ENCODE measurements at places on chromosomes 4 and X. TPM values are rescaled to one million over a fixed set of nuclear protein-coding genes. Genes with fewer than 3 reads are reported as not detected.

DNA sequence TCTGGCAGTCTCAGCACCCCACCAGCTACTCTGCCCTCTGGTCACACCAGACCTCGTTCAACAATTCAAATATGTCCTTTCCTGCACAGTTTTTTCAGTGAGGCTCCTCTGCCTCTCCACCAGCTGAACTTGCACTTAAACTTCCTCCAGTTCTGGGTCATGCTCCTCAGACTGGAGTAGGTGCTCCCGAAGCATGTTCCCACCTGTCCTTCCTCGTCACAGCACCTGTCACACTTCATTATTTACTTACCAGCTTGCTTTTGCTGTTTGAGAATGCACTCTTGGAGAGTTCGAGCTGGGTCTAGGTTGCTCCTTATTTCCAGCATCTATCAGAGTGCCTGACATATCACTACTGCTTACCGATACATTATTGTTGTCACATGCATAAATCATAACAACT is 144.8 kb upstream of the TTC29 start:
- DNase-seq = no peak

DNA sequence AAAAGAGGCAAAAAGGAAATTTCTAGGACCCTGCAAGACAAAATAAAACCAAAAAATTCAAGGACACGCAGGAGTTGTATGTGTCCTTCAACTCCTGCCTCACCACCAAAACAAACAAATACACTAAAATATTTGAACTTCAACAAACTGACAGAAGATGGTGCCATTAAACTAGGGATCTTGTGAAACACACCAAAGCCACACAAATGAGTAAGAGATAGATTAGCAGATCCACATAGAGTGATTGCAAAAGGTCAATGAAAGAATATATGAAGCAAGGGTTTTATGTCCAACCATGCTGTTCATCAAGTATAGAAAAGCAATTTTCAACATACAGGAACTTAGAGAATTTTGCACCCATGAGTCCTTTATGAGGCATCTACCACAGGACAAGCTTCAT is 40.1 kb upstream of the SCML1 start:
- no peak for DNase-seq

MAGEB10 gene
- not detected for total RNA-seq

DNA sequence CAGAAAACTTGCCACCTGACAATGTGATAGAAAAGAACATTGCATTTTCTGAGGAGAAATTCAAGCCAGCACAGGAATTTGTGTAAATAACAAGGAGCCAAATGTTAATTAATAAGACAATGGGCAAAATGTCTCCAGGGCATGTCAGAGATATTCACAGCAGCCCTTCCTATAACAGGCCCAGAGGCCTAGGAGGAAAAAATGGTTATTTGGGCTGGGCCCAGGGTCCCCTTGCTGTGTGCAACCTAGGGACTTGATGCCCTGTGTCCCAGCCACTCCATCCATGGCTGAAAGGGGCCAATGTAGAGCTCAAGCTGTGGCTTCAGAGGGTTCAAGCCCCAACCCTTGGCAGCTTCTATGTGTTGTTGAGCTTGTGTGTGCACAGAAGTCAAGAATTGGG is 55.5 kb upstream of the GABRG1 start:
- DNase-seq = no peak

SPATA4 gene
- 0.29 TPM for total RNA-seq

- peak; percentile 32 for DNase-seq
These were observed 64.7 kb downstream of the DHX15 start for GRCh38 chr4:24519649-24520048.
